ENCODE measurements at places on chromosomes 1 and 21. TPM values are rescaled to one million over a fixed set of nuclear protein-coding genes. Genes with fewer than 3 reads are reported as not detected.

CYYR1 gene
- total RNA-seq, result 4.5 TPM

F5 gene
- total RNA-seq, result under 0.01 TPM

DNA sequence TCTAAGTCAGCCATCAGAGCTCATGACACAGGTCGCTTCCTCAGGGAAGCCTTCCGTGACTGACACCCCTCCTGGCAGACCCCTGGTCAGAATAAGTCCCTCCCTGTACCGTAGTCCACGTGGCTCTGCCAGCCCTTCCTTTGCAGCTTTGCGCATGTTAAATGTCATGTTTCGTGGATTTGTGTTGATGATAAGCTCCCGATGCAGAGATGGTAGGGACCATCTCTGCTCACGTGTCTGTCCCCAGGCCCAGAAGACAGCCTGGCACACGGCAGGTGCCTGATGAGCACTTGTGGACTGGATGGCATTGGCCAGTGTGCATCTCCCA is 75.9 kb downstream of the DHRS3 start:
- peak; percentile 56 for DNase-seq

DNA sequence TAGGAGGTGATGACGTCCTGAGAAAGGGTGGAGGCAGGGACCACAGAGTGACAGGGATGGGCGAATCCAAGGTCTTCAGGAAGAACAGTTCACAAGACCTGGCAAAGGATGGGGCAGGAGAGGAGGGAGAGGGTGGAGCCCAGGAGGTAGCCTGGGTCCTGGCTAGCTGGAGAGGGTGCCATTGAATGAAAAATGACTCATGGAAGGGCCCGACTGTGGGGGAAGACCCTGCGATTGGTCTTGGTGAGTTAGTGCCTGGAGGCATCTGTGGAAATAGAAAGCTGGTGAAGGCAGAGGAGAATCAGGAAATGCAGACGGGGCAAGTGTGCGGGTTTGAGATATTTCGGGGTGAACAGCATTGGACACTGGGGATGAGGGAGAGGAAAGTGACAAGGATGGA is 60.3 kb upstream of the SLC45A1 start:
- no peak for DNase-seq

- DNase-seq, result no peak
Observed at GRCh38 chr1:64962441-64962840, 3.9 kb downstream of the JAK1 start.

DNA sequence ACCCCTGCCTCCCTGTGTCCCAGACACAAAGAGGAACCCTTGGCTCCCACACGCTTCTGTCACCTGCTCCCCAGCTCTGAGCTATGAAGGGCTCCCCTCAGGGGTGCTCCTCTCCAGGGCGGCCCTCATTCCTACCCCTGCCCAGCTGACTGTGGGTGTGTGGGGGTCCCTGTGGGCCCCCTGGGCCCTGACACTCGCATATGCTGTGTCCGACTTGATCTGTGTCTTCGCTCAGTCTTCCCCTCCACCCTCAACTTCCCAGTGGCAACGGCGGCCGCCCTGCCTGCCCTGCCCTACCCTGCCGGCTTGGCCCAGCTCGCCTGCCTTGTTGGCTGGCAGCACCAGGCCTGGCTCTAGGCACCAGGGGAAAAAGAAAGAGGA is 1.2 kb downstream of the KCNQ4 start:
- DNase-seq, result no peak

GRCh38 chr1:89781494-89782126 is 39.2 kb upstream of the LRRC8D start:
- DNase-seq, result no peak

GRCh38 chr1:157104598-157105293 is 5.1 kb upstream of the ETV3L start:
- peak; percentile 11 for DNase-seq

DNA sequence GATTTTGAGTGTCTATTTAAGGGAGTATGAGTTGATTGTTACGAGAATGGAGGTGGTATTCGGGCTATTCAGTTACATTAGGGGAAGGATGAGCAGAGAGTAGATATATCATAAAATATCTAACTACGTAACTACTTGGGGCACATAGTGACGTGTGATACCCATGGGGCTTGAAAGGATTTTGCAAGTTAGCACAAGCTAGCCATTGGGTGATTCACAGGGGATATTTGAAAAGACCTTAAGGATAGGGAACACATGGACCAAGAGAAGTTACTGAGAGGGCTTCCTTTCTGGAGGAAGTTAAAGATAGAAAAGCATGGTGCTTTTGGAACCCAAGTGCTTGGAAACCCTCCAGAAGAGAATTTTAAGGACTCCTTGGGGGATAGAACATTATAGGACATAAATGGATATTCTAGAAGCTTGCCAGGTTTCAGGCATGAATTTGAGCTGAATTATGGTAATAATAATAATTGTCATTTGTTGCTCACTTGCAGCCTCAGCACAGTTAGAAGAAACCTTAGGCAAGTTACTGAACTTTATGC is 5.4 kb downstream of the DISP1 start:
- no peak for DNase-seq

DNA sequence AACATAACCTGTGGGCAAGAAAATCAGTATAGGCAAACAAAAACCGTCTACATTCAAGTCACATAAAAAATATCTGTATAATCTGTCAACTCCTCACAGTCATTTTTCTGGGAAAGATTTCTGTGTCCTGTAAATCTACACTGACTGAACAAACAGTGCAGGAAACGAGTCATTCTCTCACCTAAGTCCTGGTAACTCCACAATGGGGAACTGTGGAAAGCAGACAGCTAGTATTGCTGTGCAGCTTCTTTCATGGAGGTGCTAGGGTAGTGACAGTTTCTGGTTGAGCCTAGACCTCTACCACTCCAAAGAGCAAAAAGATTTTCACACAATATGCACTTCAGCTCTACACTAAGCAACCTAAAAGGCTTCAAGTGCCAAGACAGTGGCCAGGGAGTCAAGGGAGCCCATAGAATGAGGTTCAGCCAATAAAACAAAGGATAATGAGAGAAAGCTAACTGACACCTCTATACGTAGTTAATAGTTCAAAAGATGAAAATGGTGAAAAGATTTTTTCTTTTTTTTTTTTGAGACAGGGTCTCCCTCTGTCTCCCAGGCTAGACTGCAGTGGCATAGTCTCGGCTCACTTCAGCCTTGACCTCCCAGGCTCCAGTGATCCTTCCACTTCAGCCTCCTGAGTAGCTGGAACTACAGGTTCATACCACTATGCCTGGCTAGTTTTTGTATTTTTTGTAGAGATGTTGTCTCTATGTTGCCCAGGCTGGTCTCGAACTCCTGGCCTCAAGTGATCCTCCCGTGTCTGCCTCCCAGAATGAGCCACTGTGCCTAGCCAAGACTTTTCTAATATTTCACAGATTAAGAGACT is 5.5 kb downstream of the PTP4A2 start:
- DNase-seq, result no peak

LPAR3 gene
- not detected for total RNA-seq

LCE2C gene
- not detected for total RNA-seq

CD34 gene
- total RNA-seq, result 15.9 TPM

EDARADD gene
- not detected for total RNA-seq

- peak; percentile 22 for DNase-seq
Observed at GRCh38 chr1:62230718-62231117, 36.1 kb downstream of the L1TD1 start.

OPRD1 gene
- 1.8 TPM for total RNA-seq

GRCh38 chr1:147558045-147558444 is 16.7 kb downstream of the BCL9 start:
- DNase-seq, result no peak

GRCh38 chr1:178688244-178688643 is 36.8 kb upstream of the RALGPS2 start:
- peak; percentile 69 for DNase-seq

DNA sequence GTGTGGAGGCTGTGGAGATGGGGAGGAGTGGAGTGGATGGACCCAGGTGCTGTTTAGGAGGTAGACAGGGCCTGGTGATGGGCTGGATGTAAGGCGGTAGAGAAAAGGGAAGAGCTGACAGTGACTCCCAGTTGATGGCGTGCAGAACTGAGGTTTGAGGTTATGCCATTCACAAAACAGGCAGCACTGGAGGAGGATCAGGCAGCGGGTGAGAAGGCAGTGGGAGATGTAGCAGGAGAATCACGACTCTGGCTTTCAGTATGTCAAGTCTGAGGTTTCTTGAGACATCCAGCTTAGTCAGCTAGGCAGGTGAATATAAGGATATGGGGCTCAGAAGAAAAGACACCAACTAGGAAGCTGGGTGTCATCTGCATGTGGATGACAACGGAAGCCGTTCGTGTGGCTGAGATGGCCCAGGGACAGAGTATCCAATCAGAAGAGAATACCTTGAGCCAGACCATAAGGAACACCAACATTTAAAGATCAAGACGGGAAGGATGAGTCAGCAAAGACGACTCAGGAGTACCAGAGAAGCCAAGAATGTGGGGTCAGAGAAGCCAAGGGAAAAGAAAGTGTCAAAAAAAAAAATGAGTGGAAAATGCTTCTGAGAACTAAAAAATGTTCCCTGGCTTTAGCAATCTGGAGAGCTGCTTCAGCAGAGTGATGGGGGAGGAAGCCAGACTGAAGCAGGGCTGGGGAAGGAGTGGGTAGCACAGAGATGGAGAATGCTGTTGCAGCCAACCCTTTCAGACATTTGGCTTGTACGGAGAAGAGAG is 15.2 kb downstream of the LRRN2 start:
- DNase-seq, result no peak

CRYBG2 gene
- total RNA-seq, result not detected

DNA sequence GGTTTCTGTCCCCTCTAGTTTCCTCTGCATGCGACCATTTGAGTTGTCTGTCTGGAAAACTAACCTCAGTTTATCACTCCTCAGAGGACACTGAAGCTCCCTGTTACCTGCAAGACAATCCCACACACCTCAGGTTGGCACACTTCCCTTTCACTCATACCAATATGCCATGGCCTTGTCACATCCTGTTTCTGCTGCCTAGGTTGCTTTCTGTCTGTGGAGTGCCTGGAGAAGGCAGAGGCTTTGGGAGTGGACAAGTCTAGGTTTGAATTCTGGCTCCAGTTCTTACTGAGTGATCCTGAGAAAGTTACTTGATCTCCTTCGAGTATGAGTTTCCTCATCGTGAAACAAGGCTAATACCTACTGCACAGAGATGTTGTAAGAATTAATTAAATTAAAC is 171.5 kb upstream of the CACYBP start:
- DNase-seq, result no peak

MR1 gene
- 10.5 TPM for total RNA-seq

ERG gene
- 5.4 TPM for total RNA-seq

DNA sequence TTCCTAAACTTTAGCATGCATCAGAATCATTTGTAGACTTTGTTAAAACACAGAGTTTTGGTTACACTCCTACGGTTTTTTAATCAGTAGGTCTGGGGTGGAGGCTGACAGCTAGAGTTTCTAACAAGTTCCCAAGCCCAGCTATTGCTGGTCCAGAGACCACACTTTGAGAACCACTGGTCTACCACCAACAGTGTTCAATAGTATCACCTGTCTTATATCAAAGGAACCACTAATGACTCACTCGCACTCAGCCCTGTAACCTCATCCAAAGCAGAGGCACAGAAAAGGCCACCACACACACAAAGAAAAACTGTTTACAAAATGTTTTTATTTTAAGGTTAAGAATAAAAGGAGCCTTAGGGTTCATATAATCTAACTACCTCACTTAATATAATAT is 68.7 kb downstream of the HIVEP3 start:
- no peak for DNase-seq

GRCh38 chr1:238558156-238558555 is 667.4 kb upstream of the ZP4 start:
- DNase-seq, result no peak

GRCh38 chr1:117049857-117050256 is 10.3 kb upstream of the TTF2 start:
- DNase-seq, result no peak

DNA sequence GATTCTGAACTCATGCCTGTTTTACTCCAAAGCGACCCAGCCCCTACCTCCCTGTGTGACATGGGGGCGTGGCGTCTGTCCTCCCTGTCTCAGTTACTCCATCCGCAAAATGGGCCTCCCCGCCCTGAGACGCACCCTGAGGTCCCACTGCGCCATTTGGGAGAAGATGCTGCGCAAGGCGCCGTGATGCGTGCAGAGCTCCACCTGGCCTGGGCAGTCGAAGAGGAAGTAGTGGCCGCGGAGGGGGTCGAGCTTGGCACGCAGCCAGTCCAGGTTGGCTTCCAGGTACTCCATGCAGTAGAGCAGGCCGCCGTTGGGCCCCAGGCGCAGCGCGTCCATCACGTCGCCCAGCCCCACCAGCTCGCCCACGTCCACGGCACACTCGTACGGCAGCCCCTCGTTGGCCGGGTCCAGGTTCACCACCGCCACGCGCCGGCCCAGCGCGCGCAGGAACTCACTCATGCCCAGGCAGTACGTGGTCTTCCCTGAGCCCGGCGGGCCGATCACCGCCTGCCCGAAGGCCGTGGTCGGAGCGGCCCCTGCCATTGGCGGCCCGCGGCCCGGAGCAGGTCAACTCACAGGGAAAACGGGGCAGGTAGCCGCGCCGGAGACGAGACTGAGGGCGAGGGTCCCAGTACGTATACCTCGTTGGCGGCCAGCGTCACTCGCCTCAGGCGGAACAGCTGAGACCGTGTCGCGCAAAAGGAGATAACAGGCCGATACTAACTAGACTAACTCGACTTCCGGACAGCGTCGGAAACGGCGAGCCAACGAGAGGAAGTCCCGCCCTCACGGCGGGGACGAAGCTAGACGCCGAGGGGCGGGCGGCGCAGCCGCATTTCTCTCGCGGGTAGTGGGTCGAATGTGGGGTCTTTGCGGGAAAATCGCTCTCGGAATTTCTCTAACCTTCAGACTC is at the start of gene GPN2:
GPN2 (minus strand) TSS at position 733 of the 916 bp plus-strand sequence; CDS start at position 546, 187 bp downstream.
- DNase-seq, result peak; percentile 86

REN gene
- total RNA-seq, result not detected

DNA sequence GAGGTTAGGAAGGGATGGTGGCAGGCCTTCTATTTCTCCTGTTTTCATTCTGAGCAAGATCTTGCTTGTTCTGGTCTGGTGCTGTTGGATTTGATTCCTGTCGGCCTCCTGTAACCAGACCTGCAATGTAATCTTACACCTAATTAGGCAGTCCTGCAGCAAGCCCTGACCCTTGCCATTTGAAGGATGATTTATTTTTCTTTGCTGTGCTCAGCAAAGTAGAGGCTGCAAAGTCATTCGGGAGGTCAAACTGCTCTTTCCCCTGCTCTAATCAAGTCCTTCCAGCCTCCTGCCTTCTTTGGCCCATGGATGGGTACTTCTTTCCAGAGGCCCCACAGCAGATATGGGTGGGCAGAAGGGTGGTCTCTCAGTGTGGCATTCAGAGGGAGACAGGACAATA is 417.7 kb upstream of the USP24 start:
- no peak for DNase-seq

KRTAP20-1 gene
- total RNA-seq, result not detected

- DNase-seq, result no peak
Observed at GRCh38 chr1:27132624-27133023, 22.3 kb downstream of the SLC9A1 start.

DNA sequence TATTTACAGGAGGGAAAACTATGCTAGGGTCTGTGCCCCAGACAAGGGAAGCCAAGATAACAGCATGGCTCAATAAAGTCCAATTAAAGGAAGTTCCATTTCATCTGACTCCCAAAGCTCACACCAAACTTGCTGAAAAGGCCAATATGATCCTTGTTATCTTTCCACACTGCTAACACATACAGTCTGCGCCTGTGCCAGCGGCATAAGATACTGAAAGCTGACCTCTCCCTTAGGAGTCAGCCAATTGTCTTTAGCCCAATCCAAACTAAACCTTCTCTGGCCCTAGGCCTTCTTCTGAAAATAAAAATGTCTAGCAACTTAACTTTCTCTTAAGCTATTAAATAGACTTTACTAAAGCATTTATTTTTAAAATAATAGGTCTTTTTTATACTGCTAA is 179.0 kb upstream of the PLD5 start:
- no peak for DNase-seq
